ENCODE measurements at places on chromosomes 1 and 21. TPM values are rescaled to one million over a fixed set of nuclear protein-coding genes. Genes with fewer than 3 reads are reported as not detected.

DNA sequence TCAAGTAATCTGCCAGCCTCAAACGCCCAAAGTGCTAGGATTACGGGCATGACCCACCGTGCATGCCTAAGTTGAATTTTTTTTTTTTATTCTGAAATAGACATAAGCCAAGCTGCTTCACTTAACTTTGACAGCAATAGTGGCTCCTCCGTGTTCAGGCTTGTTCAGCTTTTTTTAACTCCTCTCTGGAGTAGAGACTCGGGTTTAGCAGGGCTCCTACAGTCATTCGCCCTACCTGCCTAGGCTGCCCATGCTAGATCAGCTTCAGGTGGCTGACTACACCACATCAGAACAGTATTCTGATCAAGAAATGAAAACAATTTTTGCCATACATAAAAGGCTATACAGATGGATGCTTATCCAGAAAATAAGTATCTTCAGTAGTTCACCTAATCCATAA lies 14.7 kb downstream of the ARID4B start:
- no peak overlapping the region for H3K27ac ChIP-seq
- H3K27me3 ChIP-seq, result peaks cover 2% of the 10 kb centered on the region
- peaks cover 13% of the 10 kb centered on the region for H3K4me1 ChIP-seq
- no peak for DNase-seq
- H3K36me3 ChIP-seq, result no peaks in the 10 kb centered on the region

PLD5 gene
- 0.96 TPM for total RNA-seq

GRCh38 chr1:209012443-209013196 lies 570.9 kb upstream of the CAMK1G start:
- no peak overlapping the region for H3K27ac ChIP-seq
- no peak for DNase-seq
- no peaks in the 10 kb centered on the region for H3K4me1 ChIP-seq
- no peaks in the 10 kb centered on the region for H3K27me3 ChIP-seq
- peaks cover 1% of the 10 kb centered on the region for H3K36me3 ChIP-seq
- no peak overlapping the region for H3K4me3 ChIP-seq

FCRLB gene
- 0.34 TPM for total RNA-seq

DNA sequence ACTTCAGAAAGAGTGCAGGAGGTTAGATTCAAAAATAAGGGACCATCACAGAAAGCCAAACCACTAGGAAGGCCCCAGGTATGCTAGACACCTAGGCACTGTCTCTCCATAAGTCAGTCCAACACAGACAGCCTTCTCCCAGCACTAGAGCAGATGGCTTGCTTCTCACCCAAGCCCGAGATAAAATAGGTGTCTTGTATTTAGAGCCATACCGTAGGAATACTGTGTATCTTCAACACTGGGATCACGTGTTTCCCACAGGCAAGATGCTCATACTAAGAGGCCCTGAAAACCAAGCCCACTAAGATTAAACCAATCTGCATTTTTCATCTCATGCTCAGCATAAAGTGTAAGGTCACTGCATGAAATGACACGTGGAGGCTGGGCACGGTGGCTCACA lies 223.3 kb upstream of the KAZN start:
- no peak overlapping the region for H3K27ac ChIP-seq
- no peak overlapping the region for H3K4me3 ChIP-seq
- no peak for DNase-seq
- no peaks in the 10 kb centered on the region for H3K4me1 ChIP-seq

GRCh38 chr1:115450501-115451040 lies 112.5 kb upstream of the NGF start:
- H3K27me3 ChIP-seq, result no peaks in the 10 kb centered on the region
- DNase-seq, result no peak
- H3K27ac ChIP-seq, result no peak overlapping the region
- H3K36me3 ChIP-seq, result no peaks in the 10 kb centered on the region

DNA sequence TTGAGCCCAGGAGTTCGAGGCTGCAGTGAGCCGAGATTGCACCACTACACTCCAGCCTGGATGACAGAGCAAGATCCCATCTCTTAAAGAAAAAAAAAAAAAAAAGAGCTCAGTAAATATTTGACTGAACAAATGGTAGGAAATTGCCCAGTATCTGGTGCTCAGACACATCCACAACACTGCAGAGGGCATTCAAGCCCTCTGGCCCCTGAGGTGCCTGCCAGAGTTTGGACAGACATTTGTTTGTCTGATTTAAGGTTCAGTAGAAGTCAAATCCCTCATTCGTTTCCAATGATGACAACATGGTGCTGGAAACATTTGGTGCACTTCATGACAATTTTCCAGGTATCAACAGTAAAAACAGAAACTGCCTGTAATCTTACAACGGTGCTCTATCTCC lies 86.6 kb downstream of the HLCS start:
- no peak for DNase-seq
- H3K36me3 ChIP-seq, result peaks cover 29% of the 10 kb centered on the region
- no peaks in the 10 kb centered on the region for H3K27me3 ChIP-seq
- no peak overlapping the region for H3K27ac ChIP-seq

ADGRL4 gene
- total RNA-seq, result not detected

- peaks cover 2% of the 10 kb centered on the region for H3K27me3 ChIP-seq
- DNase-seq, result no peak
- no peak overlapping the region for H3K27ac ChIP-seq
- H3K36me3 ChIP-seq, result no peaks in the 10 kb centered on the region
- H3K4me3 ChIP-seq, result no peak overlapping the region
Observed at GRCh38 chr1:98203466-98203865, 282.6 kb upstream of the DPYD start.

REN gene
- not detected for total RNA-seq

GRCh38 chr21:36589352-36589971 lies 109.5 kb upstream of the SIM2 start:
- no peak overlapping the region for H3K27ac ChIP-seq
- H3K4me1 ChIP-seq, result no peaks in the 10 kb centered on the region
- no peaks in the 10 kb centered on the region for H3K36me3 ChIP-seq
- H3K4me3 ChIP-seq, result no peak overlapping the region
- no peak for DNase-seq

VCAM1 gene
- total RNA-seq, result 0.98 TPM

GRCh38 chr21:33387294-33387693 lies 15.9 kb upstream of the IFNGR2 start:
- no peak overlapping the region for H3K27ac ChIP-seq
- peaks cover 2% of the 10 kb centered on the region for H3K27me3 ChIP-seq
- no peak for DNase-seq

MCOLN2 gene
- total RNA-seq, result not detected

- no peaks in the 10 kb centered on the region for H3K4me1 ChIP-seq
- H3K4me3 ChIP-seq, result no peak overlapping the region
- no peaks in the 10 kb centered on the region for H3K27me3 ChIP-seq
- DNase-seq, result no peak
- no peaks in the 10 kb centered on the region for H3K36me3 ChIP-seq
Observed at GRCh38 chr21:28391938-28392849, 600.5 kb downstream of the LTN1 start.

TNNT2 gene
- total RNA-seq, result not detected

DNA sequence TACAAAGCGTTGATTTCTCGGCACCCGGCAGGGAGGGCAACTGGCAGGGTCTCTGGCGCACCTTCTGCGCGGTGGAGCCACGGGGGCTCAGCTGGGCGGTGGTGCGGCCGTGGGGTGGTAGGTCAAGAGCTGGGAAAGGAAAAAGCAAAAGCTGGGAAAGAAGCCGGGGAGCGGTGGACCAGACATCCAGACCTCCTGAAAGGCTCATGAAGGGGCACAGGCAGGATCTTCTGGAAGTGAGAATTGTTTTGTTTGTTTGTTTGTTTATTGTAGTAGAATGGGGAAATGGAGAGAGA lies 7.2 kb upstream of the RNU1-1 start:
- H3K27ac ChIP-seq, result no peak overlapping the region
- no peak for DNase-seq
- H3K27me3 ChIP-seq, result peaks cover 9% of the 10 kb centered on the region
- H3K36me3 ChIP-seq, result no peaks in the 10 kb centered on the region

DNA sequence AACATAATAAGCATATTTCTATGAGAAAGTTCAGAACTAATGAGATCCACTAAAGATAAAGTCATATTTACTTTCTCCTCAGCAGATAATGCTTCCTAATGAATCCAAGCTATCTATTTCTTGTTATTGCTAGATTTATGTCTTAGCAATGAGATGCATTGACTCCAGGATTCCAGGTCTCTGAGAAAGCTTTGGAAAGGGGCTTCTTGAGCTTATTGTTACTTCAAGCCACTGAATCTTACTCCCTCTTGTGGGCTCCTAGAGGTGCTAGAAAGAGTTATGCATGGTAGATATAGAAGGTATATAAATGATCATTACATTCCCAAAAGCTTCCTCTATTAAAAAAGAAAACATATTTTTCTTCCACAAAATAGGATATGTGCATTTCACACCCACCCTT lies 246.4 kb upstream of the ADAMTS5 start:
- H3K4me1 ChIP-seq, result no peaks in the 10 kb centered on the region
- no peaks in the 10 kb centered on the region for H3K27me3 ChIP-seq
- H3K27ac ChIP-seq, result no peak overlapping the region
- peaks cover 2% of the 10 kb centered on the region for H3K36me3 ChIP-seq
- DNase-seq, result no peak
- no peak overlapping the region for H3K4me3 ChIP-seq

HOOK1 gene
- total RNA-seq, result 2.1 TPM

DNA sequence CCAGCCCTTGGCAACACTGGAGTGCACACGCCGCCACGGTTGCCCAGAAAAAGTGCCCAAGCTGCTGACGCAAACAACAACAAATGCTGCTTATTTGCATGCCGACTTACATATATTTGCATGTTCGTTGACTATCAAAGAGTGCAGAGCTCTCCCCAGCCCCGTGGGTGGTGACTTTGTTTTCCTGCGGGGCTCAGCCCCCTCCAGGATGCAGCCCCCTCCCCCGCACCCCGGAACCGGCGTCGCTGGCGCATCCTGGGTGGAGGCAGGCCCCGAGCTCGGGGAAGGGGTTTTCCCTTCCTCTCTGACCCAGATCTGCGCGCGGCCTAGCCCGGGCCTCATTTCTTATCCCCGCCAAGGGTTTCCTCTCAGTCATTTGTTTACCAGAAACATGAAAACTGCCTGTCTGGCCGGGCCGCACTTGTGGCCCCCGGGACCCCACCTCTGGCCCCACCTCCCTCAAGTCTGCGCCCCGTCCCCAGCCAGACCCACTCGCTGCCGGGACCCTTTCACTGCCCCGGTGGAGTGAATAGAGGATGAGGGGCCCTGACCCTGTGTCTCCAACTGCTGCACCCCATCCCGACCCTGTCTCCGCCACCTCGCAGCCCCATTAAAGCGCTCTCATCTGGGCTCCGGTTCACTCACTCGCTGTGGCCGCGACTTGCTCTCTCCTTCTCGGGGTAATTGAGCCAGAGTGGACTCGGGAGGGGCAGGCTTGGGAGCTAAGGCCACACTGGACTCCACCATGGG lies 5.5 kb downstream of the TNFRSF25 start:
- H3K36me3 ChIP-seq, result no peaks in the 10 kb centered on the region
- H3K27ac ChIP-seq, result no peak overlapping the region
- H3K4me3 ChIP-seq, result no peak overlapping the region
- peaks cover 2% of the 10 kb centered on the region for H3K4me1 ChIP-seq
- H3K27me3 ChIP-seq, result peaks cover 14% of the 10 kb centered on the region
- no peak for DNase-seq

- H3K4me1 ChIP-seq, result peaks cover 9% of the 10 kb centered on the region
- no peak overlapping the region for H3K27ac ChIP-seq
- H3K27me3 ChIP-seq, result peaks cover 2% of the 10 kb centered on the region
- no peak for DNase-seq
- no peaks in the 10 kb centered on the region for H3K36me3 ChIP-seq
Observed at GRCh38 chr1:66265796-66266195, 268.2 kb upstream of the SGIP1 start.

DNA sequence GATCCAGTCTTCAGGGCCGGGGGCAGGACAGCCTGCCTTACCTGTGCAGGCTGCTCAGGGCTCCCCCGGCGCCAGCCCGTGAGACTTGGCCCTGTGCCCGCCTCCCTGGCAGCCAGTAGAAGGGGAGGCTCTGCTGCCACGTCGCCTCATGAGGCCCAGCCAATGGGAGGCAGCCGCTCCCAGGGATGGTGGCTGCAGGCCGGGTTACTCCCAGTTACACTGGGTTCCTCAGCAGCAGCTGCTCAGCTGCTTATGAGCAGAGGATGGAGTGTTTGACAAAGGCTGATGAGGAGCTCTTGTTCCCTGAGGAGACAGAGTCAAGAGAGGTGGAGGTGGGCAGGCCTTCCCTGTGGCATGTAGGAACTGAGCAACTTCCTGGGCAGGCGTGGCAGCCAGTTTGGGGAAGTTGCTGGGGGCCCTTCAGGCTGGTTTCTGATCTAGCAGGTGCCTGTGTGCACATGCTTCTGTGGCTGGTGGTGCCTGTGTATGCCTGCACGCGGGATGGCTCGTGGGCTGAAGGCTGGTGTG lies 5.5 kb downstream of the MFSD2A start:
- no peaks in the 10 kb centered on the region for H3K36me3 ChIP-seq
- peaks cover 18% of the 10 kb centered on the region for H3K4me1 ChIP-seq
- H3K27me3 ChIP-seq, result peaks cover 3% of the 10 kb centered on the region
- no peak for DNase-seq
- H3K27ac ChIP-seq, result no peak overlapping the region
- no peak overlapping the region for H3K4me3 ChIP-seq

MRPS21 gene
- total RNA-seq, result 115 TPM

- no peak for DNase-seq
- H3K4me3 ChIP-seq, result no peak overlapping the region
- H3K36me3 ChIP-seq, result peaks cover 17% of the 10 kb centered on the region
- no peak overlapping the region for H3K27ac ChIP-seq
- H3K27me3 ChIP-seq, result peaks cover 2% of the 10 kb centered on the region
Observed at GRCh38 chr1:85617633-85618100, 37.1 kb downstream of the CCN1 start.

CA14 gene
- 1.5 TPM for total RNA-seq

- DNase-seq, result no peak
- H3K27me3 ChIP-seq, result no peaks in the 10 kb centered on the region
- no peak overlapping the region for H3K27ac ChIP-seq
- no peaks in the 10 kb centered on the region for H3K4me1 ChIP-seq
- no peak overlapping the region for H3K4me3 ChIP-seq
Observed at GRCh38 chr1:218939095-218939494, 234.6 kb upstream of the LYPLAL1 start.

OPRD1 gene
- 1.2 TPM for total RNA-seq

TPRG1L gene
- 43.1 TPM for total RNA-seq

B3GALT2 gene
- total RNA-seq, result 64.6 TPM

F13B gene
- total RNA-seq, result not detected

ABCA4 gene
- 0.61 TPM for total RNA-seq

RAB4A gene
- 63.0 TPM for total RNA-seq

DNA sequence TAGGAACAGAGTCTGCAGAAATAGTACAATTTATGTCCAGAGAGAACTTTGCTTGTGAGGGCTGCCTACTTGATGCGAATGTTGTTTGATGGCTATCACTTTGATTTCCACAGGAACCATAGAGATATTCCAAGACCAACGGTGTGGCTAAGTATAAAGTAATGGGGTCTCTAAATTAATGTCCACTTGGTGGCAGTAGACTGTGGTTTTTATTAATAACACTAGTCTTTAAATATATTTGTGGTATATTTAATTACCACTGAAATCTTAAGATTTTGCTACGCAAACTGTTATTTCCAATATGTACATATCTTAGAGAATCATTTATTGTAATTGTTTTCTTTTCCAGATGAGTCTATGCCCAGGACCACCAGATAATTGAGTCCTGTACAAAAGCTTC lies 647.9 kb downstream of the PLA2G4A start:
- H3K4me1 ChIP-seq, result peaks cover 2% of the 10 kb centered on the region
- no peak for DNase-seq
- no peak overlapping the region for H3K27ac ChIP-seq

LRIF1 gene
- total RNA-seq, result 21.1 TPM

Data from glutamatergic neuron (in vitro differentiated cells).